ENCODE measurements at places on chromosomes 11 and 22. TPM values are rescaled to one million over a fixed set of nuclear protein-coding genes. Genes with fewer than 3 reads are reported as not detected.

The PNPLA3 gene
- polyA plus RNA-seq = 1.4 TPM

The PDHX gene
- 33.4 TPM for polyA plus RNA-seq

The FAM181B gene
- polyA plus RNA-seq = not detected

The TTLL12 gene
- 28.1 TPM for polyA plus RNA-seq

The C11orf16 gene
- polyA plus RNA-seq = not detected

The KRTAP5-1 gene
- polyA plus RNA-seq = not detected

The ANO1 gene
- polyA plus RNA-seq = not detected

The RIN1 gene
- 19.1 TPM for polyA plus RNA-seq

The F2 gene
- not detected for polyA plus RNA-seq

The UBE2L6 gene
- polyA plus RNA-seq = 74.0 TPM

The ZBTB16 gene
- polyA plus RNA-seq = not detected

The CAPRIN1 gene
- polyA plus RNA-seq = 127 TPM

The SMARCB1 gene
- 85.4 TPM for polyA plus RNA-seq

The OR10A2 gene
- 0.11 TPM for polyA plus RNA-seq

The P2RX6 gene
- polyA plus RNA-seq = 2.2 TPM

The BACE1 gene
- 15.0 TPM for polyA plus RNA-seq

The CELSR1 gene
- 0.23 TPM for polyA plus RNA-seq

The MRGPRX4 gene
- polyA plus RNA-seq = not detected

The OR2D2 gene
- polyA plus RNA-seq = not detected

The SDHD gene
- polyA plus RNA-seq = 186 TPM

The NEFH gene
- polyA plus RNA-seq = 2.5 TPM

The CD248 gene
- polyA plus RNA-seq = 629 TPM

The TRIM22 gene
- 50.2 TPM for polyA plus RNA-seq

The C1QTNF4 gene
- not detected for polyA plus RNA-seq

The HBG2 gene
- polyA plus RNA-seq = not detected

The DNAJB7 gene
- 0.16 TPM for polyA plus RNA-seq

The CST6 gene
- 35.1 TPM for polyA plus RNA-seq

The LARGE1 gene
- 1.6 TPM for polyA plus RNA-seq

The FIBIN gene
- polyA plus RNA-seq = 42.2 TPM

The BTBD18 gene
- not detected for polyA plus RNA-seq

The PDE3B gene
- not detected for polyA plus RNA-seq

The PATE2 gene
- polyA plus RNA-seq = not detected

The TSGA10IP gene
- polyA plus RNA-seq = not detected

The RAB39A gene
- polyA plus RNA-seq = not detected

The AMPD3 gene
- polyA plus RNA-seq = 3.3 TPM

The CDON gene
- polyA plus RNA-seq = 2.7 TPM

The OR52A1 gene
- polyA plus RNA-seq = not detected

Measured in GM23248 (cell line).